Lower lobe of right lung (tissue), 2 donors: ENCODE measurements at places on chromosomes 1 and 21.

- no peak for DNase-seq
Observed at GRCh38 chr1:220347654-220348175, 75.5 kb upstream of the RAB3GAP2 start.

GRCh38 chr1:39048745-39049370, 22.7 kb downstream of the NDUFS5 start:
- DNase-seq, result no peak

DNA sequence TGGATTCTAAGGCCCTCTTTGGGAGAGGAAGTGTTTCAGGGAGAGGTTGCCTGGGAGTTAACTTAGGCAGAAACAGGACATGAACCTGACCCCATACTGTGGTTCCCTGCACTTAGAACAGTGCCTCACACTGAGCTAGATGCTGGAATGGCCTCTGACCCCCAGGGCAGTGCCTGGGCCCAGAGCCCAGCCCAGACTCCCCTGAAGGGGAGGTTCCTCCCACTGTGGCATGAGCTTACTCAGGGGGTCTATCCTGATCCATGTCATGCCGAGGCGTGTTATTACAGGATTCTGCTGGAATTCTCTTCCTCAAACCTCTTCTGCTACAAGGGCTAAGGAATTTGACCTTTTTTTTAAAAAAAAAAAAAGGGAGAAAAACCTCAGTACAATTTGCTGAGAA, 72.2 kb downstream of the MRPL37 start:
- no peak for DNase-seq

- DNase-seq, result no peak
Observed at GRCh38 chr1:192010406-192010805, 147.9 kb upstream of the RGS18 start.

GRCh38 chr1:31127266-31127665, 61.7 kb upstream of the PUM1 start:
- DNase-seq, result no peak

GRCh38 chr1:233897325-233898162, 6.9 kb upstream of the SLC35F3 start:
- DNase-seq, result no peak
